ENCODE measurements at places on chromosomes 3 and 15. TPM values are rescaled to one million over a fixed set of nuclear protein-coding genes. Genes with fewer than 3 reads are reported as not detected.

- H3K36me3 ChIP-seq: no peaks in the 10 kb centered on the region
- no peak overlapping the region for H3K4me3 ChIP-seq
- peaks cover 52% of the 10 kb centered on the region for H3K4me1 ChIP-seq
- DNase-seq: no peak
- H3K27ac ChIP-seq: peak overlapping the region; percentile 48
- no peaks in the 10 kb centered on the region for H3K27me3 ChIP-seq
Observed at GRCh38 chr3:79006077-79006476, 761.7 kb downstream of the ROBO1 start.

DNA sequence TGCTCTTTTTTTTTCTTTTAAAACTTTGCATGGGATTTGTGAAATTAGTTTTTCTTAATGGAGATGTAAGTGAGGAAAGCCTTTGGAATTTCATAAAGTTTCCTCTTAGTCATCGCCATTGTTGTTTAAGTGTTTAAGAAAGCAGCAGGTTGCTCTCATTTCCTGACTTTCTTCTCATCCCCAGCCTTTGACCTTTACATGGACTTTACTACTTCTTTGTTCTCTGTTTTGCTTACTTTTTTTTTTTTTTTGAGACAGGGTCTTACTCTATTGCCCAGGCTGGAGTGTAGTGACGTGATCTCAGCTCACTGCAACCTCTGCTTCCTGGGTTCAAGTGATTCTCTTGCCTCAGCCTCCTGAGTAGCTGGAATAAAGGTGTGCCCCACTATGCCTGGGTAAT is 38.6 kb downstream of the FBXL2 start:
- no peaks in the 10 kb centered on the region for H3K27me3 ChIP-seq
- no peak for DNase-seq
- H3K27ac ChIP-seq: peak overlapping the region; percentile 29
- H3K4me3 ChIP-seq: no peak overlapping the region

- peaks cover 2% of the 10 kb centered on the region for H3K27me3 ChIP-seq
- no peaks in the 10 kb centered on the region for H3K36me3 ChIP-seq
- DNase-seq: no peak
- H3K4me1 ChIP-seq: peaks cover 20% of the 10 kb centered on the region
- H3K4me3 ChIP-seq: no peak overlapping the region
- no peak overlapping the region for H3K27ac ChIP-seq
Observed at GRCh38 chr3:43895573-43895972, 204.8 kb downstream of the ABHD5 start.

DNA sequence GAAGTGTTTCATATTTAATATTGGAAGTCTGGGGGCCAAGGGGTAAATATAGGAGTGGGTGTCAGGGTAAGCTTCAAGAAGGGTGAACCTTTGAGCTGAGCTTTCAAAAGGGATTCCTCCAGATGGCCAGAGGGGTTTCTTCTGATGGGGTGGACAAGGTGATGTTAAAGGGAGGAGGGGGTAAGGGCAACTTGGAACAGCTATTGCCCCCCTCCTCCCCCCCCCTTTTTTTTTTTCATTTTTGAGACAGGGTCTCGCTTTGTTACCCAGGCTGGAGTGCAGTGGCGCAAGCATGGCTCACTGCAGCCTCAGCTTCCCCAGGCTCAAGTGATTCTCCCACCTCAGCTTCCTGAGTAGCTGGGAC is 2.1 kb upstream of the TTLL3 start:
- DNase-seq: no peak
- H3K4me3 ChIP-seq: no peak overlapping the region
- H3K27me3 ChIP-seq: no peaks in the 10 kb centered on the region
- H3K27ac ChIP-seq: peak overlapping the region; percentile 99

DNA sequence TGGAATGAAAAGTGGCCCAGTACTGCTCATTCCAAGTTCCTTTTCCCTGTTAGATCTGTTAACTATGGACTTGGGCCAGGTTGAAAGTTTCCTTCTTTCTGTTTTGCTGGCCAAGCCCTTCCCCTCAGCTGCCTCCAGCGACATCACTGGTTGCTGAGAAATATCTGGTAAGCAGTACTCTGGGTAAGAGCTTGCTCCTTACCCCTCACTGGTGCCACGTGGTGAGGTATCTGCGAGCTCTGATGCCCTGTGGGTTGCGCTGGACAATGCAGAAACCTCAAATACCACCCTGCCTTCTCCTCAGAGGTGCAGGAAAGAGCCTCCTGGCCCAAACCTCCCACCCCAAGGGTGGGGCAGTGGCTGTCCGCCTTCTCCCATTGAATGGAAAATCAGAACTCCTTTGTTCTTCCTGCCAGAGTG is 42.9 kb upstream of the APH1B start:
- H3K4me3 ChIP-seq: peak overlapping the region; percentile 16
- H3K4me1 ChIP-seq: peaks cover 70% of the 10 kb centered on the region
- H3K36me3 ChIP-seq: no peaks in the 10 kb centered on the region
- H3K27ac ChIP-seq: peak overlapping the region; percentile 83
- H3K27me3 ChIP-seq: no peaks in the 10 kb centered on the region

GRCh38 chr3:71919572-71919971 is 134.6 kb upstream of the PROK2 start:
- H3K36me3 ChIP-seq: no peaks in the 10 kb centered on the region
- H3K27ac ChIP-seq: no peak overlapping the region
- no peak for DNase-seq
- peaks cover 65% of the 10 kb centered on the region for H3K27me3 ChIP-seq

GRCh38 chr3:81300324-81300927 is 461.0 kb downstream of the GBE1 start:
- no peaks in the 10 kb centered on the region for H3K36me3 ChIP-seq
- H3K4me1 ChIP-seq: no peaks in the 10 kb centered on the region
- H3K4me3 ChIP-seq: no peak overlapping the region

GRCh38 chr3:60952055-60952454 is 299.2 kb downstream of the FHIT start:
- no peak overlapping the region for H3K4me3 ChIP-seq
- DNase-seq: no peak
- H3K4me1 ChIP-seq: peaks cover 24% of the 10 kb centered on the region
- H3K36me3 ChIP-seq: no peaks in the 10 kb centered on the region
- H3K27me3 ChIP-seq: no peaks in the 10 kb centered on the region

GRCh38 chr15:66069751-66070150 is 183.8 kb downstream of the MEGF11 start:
- no peak for DNase-seq
- no peak overlapping the region for H3K4me3 ChIP-seq
- H3K27ac ChIP-seq: no peak overlapping the region
- H3K27me3 ChIP-seq: peaks cover 4% of the 10 kb centered on the region

DNA sequence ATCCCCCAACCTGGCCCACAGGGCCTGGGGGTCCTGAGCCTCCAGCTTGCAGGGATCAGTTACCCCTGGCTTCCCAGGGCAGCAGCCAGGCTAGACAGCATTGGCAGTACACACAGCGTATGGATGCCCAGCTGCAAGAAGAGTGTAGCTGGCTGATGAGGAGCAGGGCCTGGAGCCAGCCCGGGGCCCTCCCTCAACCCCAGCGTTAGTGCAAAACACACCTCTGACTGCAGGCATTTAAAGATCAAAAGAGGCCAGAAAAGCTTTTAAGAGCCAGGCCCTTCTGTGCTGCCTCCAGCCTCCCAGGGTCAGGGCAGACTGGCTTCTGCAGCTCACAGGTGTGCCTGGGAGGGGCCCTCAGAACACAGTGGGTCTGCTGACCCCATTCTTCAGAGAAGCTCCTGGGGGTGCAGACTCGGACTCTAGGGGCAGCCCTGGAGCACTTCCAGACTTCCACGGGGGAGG is 110.6 kb downstream of the ETFA start:
- H3K27ac ChIP-seq: no peak overlapping the region
- no peaks in the 10 kb centered on the region for H3K36me3 ChIP-seq
- DNase-seq: no peak
- H3K4me1 ChIP-seq: peaks cover 25% of the 10 kb centered on the region
- no peak overlapping the region for H3K4me3 ChIP-seq

DNA sequence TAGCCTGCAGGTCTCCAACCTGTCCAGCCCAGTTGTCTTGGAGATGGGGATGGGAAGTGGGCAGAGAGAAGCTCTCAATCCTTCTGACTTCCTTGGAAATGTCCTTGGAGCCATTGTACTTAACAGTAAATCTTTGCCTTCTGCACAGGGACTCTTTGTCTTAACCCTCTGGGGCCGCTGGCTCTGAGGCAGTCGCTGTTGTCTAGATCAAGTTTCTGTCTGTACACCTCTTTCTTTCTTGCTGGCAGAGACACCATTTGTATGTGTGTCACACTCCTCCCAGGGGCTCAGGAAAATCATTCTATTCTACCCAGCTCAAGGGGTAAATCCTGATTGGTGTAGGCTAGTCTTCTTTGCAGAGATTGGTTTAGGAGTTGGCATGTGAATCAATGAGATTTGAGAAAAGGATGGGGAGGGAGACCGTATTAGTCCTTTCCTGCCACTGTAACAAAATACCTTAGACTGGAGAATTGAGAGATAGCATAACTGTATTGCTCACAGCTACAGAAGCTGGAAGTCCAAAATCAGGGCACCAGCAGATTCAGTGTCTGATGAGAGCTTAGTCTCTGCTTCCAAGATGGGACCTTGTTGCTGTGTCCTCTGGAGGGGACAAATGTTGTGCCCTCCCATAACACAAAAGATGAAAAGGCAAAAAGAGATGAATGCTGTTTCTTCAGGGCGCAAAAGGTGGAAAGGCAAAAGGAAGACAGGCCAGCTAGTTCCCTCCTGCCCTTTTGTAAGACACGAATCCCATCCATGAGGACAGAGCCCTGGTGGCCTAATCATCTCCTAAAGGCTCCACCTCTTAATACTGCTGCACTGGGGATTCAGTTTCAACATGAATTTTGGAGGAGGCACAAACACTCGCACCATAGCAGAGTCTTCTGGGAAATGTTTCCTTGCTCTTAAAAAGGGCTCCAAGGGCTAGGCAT is 66.3 kb downstream of the PPCDC start:
- no peak overlapping the region for H3K4me3 ChIP-seq
- H3K36me3 ChIP-seq: peaks cover 10% of the 10 kb centered on the region
- no peak overlapping the region for H3K27ac ChIP-seq
- DNase-seq: no peak

- H3K36me3 ChIP-seq: no peaks in the 10 kb centered on the region
- H3K4me3 ChIP-seq: no peak overlapping the region
- no peak overlapping the region for H3K27ac ChIP-seq
- DNase-seq: no peak
- no peaks in the 10 kb centered on the region for H3K4me1 ChIP-seq
- peaks cover 2% of the 10 kb centered on the region for H3K27me3 ChIP-seq
Observed at GRCh38 chr15:60858511-60859070, 370.5 kb downstream of the RORA start.

DNA sequence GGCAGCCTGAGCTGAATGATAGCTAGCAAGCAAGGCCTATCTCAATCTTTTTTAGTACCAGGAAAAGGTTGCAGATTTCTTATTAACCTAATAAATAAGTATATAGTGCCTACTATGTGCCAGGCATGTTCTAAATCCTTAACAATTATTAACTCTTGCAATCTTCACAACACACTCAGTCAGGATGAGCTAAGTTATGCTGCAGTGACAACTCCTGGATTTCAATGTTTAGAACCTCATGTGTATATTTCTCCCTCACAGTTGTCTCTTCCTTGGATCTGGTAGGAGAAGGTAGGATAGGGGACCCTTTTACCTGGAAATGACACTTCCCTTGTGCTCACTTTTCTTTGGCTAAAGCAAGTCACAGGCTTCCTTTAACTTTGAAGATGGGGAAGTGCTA is 39.3 kb upstream of the MAGI1 start:
- H3K4me3 ChIP-seq: no peak overlapping the region
- no peak for DNase-seq
- H3K36me3 ChIP-seq: no peaks in the 10 kb centered on the region
- H3K27me3 ChIP-seq: no peaks in the 10 kb centered on the region

- H3K4me1 ChIP-seq: peaks cover 5% of the 10 kb centered on the region
- H3K27me3 ChIP-seq: no peaks in the 10 kb centered on the region
- no peak for DNase-seq
- H3K36me3 ChIP-seq: peaks cover 2% of the 10 kb centered on the region
Observed at GRCh38 chr3:71708476-71709105, 16.6 kb downstream of the EIF4E3 start.

GRCh38 chr3:45664578-45664977 is 24.6 kb upstream of the SACM1L start:
- peaks cover 2% of the 10 kb centered on the region for H3K36me3 ChIP-seq
- DNase-seq: no peak
- peaks cover 60% of the 10 kb centered on the region for H3K4me1 ChIP-seq
- H3K27ac ChIP-seq: peak overlapping the region; percentile 74
- H3K27me3 ChIP-seq: no peaks in the 10 kb centered on the region
- no peak overlapping the region for H3K4me3 ChIP-seq

DNA sequence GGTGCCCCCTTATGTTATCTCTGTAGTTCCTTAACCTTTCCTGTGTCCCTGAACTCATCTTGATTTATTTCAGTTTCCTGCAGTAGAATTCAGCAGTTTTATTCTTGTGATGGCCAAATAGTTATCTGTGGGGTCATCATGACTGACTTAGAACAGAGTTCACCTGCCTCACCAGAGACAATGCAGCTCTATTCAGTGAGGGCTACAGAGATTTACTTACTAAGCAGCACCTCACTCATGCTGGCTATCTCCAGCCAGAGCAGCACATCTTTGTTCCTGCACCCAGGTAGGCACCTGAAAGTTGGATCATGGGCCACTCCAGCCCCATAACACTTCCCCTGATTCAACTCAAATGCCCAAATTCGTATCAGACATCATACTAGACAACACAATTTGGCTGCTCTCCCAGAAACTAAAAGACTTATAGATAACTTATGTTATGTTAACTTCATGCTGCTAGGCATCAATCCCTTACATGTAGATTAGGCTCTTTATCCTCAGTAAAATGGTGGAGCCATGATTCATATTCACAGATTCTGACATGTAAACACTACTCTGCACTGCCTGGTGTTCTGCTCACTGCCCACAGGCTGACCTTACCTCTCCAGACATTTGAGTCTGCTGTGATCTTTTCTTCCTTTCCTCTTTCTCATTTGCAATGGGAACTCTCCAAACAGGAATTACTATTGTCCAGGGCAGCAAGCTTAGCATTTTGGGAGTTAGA is 9.3 kb upstream of the GOLGB1 start:
- peaks cover 40% of the 10 kb centered on the region for H3K27me3 ChIP-seq
- no peak overlapping the region for H3K27ac ChIP-seq
- DNase-seq: no peak

- no peaks in the 10 kb centered on the region for H3K27me3 ChIP-seq
- peaks cover 5% of the 10 kb centered on the region for H3K36me3 ChIP-seq
- peaks cover 56% of the 10 kb centered on the region for H3K4me1 ChIP-seq
- H3K27ac ChIP-seq: no peak overlapping the region
- H3K4me3 ChIP-seq: no peak overlapping the region
- DNase-seq: no peak
Observed at GRCh38 chr15:67092752-67093503, 27.5 kb downstream of the SMAD3 start.

DNA sequence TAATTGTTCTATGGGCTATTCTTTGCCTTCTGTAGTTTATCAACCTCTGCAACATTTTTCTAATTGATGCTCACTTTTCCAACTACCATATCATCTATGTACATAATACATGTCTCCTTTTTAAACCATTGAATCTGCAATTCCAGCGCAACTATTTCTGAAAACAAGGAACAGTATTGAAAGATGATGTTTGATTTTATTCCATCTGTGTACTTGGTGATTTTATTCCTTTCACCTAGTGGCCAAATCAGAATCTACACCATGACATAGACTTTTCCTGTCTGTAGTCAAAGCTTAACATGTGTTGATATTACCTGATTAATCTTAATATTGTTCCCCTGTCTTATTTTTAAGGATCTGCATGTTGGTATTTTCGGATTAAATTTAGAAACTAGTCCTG is 13.0 kb downstream of the NKTR start:
- H3K36me3 ChIP-seq: peaks cover 13% of the 10 kb centered on the region
- peaks cover 30% of the 10 kb centered on the region for H3K4me1 ChIP-seq
- no peak for DNase-seq
- H3K4me3 ChIP-seq: no peak overlapping the region

The TRPM1 gene
- not detected for total RNA-seq

The SH2D7 gene
- total RNA-seq: not detected

The CYP11A1 gene
- total RNA-seq: not detected

The USP4 gene
- 44.3 TPM for total RNA-seq

The NR2E3 gene
- not detected for total RNA-seq

The GNAT1 gene
- not detected for total RNA-seq

The C3orf85 gene
- total RNA-seq: not detected

The GAP43 gene
- 2.3 TPM for total RNA-seq

The DLL4 gene
- 0.39 TPM for total RNA-seq
